ENCODE measurements at places on chromosomes 5 and 9.

- no peaks in the 10 kb centered on the region for H3K27me3 ChIP-seq
- H3K4me1 ChIP-seq, result peaks cover 28% of the 10 kb centered on the region
- no peak for DNase-seq
- peak overlapping the region; percentile 89 for H3K4me3 ChIP-seq
- H3K36me3 ChIP-seq, result no peaks in the 10 kb centered on the region
Measured at GRCh38 chr5:173055722-173055982, 500 bp upstream of the CREBRF start.

DNA sequence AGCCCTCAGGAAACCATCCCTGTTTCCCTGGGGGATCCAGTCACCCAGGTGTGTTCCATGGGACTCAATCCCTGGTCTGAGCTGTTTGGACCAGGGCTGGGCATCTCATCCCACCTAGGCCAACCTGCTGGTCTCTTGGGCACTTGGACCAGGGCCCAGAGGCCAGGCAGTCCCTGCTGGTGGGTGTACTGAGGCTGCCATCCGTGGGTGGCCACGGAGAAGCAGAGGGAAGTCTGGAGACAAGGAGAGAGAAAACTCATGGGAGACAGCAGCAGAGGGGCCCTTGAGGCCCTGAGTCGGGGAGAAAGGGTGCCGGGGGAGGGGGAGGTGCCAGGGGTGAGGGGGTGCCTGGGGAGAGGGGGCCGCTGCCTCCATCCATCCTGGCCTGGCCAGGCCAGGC lies 247.8 kb downstream of the PBX3 start:
- no peak overlapping the region for H3K27ac ChIP-seq
- peaks cover 3% of the 10 kb centered on the region for H3K4me1 ChIP-seq
- DNase-seq, result peak; percentile 62
- no peak overlapping the region for H3K4me3 ChIP-seq
- H3K36me3 ChIP-seq, result no peaks in the 10 kb centered on the region

- peaks cover 10% of the 10 kb centered on the region for H3K4me1 ChIP-seq
- H3K27me3 ChIP-seq, result no peaks in the 10 kb centered on the region
- no peak overlapping the region for H3K4me3 ChIP-seq
- no peak overlapping the region for H3K27ac ChIP-seq
- DNase-seq, result no peak
- H3K36me3 ChIP-seq, result peaks cover 5% of the 10 kb centered on the region
Measured at GRCh38 chr5:119449882-119450281, 2.4 kb upstream of the HSD17B4 start.

DNA sequence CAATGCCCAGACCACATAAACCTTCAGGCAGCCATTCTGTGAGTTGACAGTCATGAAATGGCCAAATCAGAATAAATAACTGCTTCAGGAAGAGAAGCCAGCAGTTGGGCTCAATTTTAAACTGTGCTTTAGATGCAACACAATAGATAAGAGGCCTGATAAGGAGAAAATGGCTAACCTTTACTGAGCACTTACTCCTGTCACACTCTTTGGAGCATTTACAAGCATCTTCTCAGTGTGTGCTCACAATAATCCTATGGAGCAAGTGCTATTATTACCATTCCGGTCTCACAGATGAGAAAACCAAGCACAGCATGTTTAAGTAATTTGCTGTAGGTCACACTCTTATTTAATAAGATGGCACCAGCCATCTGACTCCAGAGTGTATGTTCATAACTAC lies 11.5 kb upstream of the SH3RF2 start:
- H3K27me3 ChIP-seq, result no peaks in the 10 kb centered on the region
- no peak for DNase-seq
- H3K4me3 ChIP-seq, result no peak overlapping the region
- peak overlapping the region; percentile 64 for H3K27ac ChIP-seq

GRCh38 chr5:65482296-65482735 lies 596 bp upstream of the ADAMTS6 start:
- no peak overlapping the region for H3K27ac ChIP-seq
- no peaks in the 10 kb centered on the region for H3K36me3 ChIP-seq
- no peaks in the 10 kb centered on the region for H3K27me3 ChIP-seq
- peaks cover 12% of the 10 kb centered on the region for H3K4me1 ChIP-seq
- H3K4me3 ChIP-seq, result no peak overlapping the region
- DNase-seq, result no peak

DNA sequence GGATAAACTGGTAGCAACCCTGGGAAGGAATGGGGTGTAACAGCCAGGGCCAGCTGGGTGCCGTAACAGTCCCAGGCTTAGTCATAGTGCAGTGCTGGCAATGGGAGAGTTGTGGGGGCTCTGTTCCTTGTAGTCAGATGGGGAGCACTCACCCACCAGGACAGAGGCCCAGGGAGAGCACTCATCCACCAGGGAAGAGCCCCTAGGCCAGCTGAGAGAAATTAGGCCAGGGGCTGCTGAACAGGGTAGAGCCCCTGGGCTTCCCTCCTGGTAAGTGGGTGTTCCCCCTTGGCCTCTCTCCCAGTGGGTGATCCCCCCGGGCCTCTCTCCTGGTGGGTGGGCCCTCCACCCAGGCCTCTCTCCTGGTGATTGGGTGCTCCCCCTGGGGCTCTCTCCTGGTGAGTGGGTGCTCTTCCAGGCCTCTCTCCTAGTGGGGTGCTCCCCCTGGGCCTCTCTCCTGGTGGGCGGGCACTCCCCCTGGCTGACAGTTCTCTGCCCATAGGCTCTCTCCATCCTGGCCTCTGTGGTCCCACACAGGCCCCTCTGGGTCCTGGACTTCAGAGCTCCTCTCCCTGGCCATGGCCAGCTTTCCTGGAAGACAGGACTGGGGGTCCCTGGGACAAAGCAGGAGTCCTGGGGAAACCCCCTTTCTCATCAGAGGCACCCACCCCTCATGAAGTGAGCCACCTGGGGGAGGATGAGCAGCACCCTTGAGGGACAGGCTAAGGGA lies 13.4 kb downstream of the FGD3 start:
- H3K27ac ChIP-seq, result no peak overlapping the region
- H3K36me3 ChIP-seq, result no peaks in the 10 kb centered on the region
- no peaks in the 10 kb centered on the region for H3K4me1 ChIP-seq
- no peak overlapping the region for H3K4me3 ChIP-seq
- DNase-seq, result no peak
- peaks cover 6% of the 10 kb centered on the region for H3K27me3 ChIP-seq

DNA sequence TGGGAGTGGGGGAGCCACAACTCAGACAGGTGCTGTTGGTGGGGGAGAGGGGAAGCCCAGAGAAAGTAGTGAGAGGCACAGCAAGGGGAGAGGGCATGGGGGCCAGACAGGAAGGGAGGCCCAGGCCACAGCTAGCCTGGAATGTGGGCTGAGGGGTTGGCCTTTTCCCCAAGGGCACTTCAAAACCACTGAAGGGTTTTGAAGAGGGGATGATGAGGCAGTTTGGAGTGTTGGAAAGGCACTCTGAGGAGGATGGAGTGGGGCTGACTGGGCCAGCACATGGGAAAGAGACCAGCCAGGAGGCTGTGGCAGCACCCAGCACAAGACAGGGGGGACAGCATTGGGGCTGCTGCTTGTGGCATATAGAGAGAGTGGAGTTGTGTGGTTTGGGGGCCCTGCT lies 3.8 kb downstream of the PSD2 start:
- no peak overlapping the region for H3K4me3 ChIP-seq
- no peak for DNase-seq
- peaks cover 73% of the 10 kb centered on the region for H3K27me3 ChIP-seq
- peaks cover 8% of the 10 kb centered on the region for H3K4me1 ChIP-seq
- H3K36me3 ChIP-seq, result peaks cover 5% of the 10 kb centered on the region
- H3K27ac ChIP-seq, result no peak overlapping the region

GRCh38 chr5:83077662-83078261 lies 415 bp downstream of the XRCC4 start:
- H3K36me3 ChIP-seq, result peaks cover 2% of the 10 kb centered on the region
- no peaks in the 10 kb centered on the region for H3K27me3 ChIP-seq
- peak overlapping the region; percentile 98 for H3K27ac ChIP-seq
- DNase-seq, result no peak

GRCh38 chr9:123039617-123040219 lies 6.3 kb downstream of the GPR21 start:
- peaks cover 14% of the 10 kb centered on the region for H3K36me3 ChIP-seq
- peaks cover 96% of the 10 kb centered on the region for H3K4me1 ChIP-seq
- H3K27me3 ChIP-seq, result no peaks in the 10 kb centered on the region
- H3K27ac ChIP-seq, result peak overlapping the region; percentile 1
- H3K4me3 ChIP-seq, result no peak overlapping the region

GRCh38 chr5:61465066-61465465 lies 133.0 kb downstream of the ZSWIM6 start:
- no peak for DNase-seq
- no peaks in the 10 kb centered on the region for H3K36me3 ChIP-seq
- peaks cover 74% of the 10 kb centered on the region for H3K4me1 ChIP-seq

GRCh38 chr5:74953937-74954720 lies 87.9 kb upstream of the FAM169A start:
- H3K27me3 ChIP-seq, result no peaks in the 10 kb centered on the region
- peaks cover 2% of the 10 kb centered on the region for H3K36me3 ChIP-seq
- peak overlapping the region; percentile 34 for H3K27ac ChIP-seq

- no peak for DNase-seq
- H3K27me3 ChIP-seq, result no peaks in the 10 kb centered on the region
- no peak overlapping the region for H3K4me3 ChIP-seq
- no peak overlapping the region for H3K27ac ChIP-seq
- H3K36me3 ChIP-seq, result no peaks in the 10 kb centered on the region
Measured at GRCh38 chr9:10252174-10252573, 360.6 kb downstream of the PTPRD start.

DNA sequence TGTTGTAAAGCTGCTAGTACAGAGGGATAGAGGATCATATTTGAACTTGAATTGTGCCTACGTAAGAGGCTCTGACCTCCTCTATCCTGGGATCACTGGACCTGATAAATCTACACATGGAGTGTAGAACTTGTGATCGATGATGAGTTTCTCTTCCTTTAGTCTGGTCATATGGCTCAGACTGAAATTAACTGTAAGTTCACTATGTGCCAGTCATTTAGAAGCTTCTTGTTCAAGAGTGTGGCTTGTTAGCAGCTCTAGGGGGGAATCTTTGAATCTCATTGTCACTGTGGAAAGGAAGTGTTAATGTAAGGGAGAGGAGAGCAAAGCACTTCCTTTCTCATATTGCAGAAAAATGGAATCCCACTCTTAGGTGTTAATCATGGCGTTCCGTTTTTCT lies 12.1 kb downstream of the ZBTB34 start:
- peak overlapping the region; percentile 36 for H3K27ac ChIP-seq
- DNase-seq, result no peak
- H3K36me3 ChIP-seq, result peaks cover 1% of the 10 kb centered on the region
- H3K4me3 ChIP-seq, result no peak overlapping the region
- H3K4me1 ChIP-seq, result peaks cover 31% of the 10 kb centered on the region

GRCh38 chr9:97529363-97530076 lies 28.1 kb downstream of the TMOD1 start:
- peaks cover 32% of the 10 kb centered on the region for H3K27me3 ChIP-seq
- no peak for DNase-seq
- H3K4me3 ChIP-seq, result no peak overlapping the region
- peak overlapping the region; percentile 43 for H3K27ac ChIP-seq
- peaks cover 5% of the 10 kb centered on the region for H3K4me1 ChIP-seq

DNA sequence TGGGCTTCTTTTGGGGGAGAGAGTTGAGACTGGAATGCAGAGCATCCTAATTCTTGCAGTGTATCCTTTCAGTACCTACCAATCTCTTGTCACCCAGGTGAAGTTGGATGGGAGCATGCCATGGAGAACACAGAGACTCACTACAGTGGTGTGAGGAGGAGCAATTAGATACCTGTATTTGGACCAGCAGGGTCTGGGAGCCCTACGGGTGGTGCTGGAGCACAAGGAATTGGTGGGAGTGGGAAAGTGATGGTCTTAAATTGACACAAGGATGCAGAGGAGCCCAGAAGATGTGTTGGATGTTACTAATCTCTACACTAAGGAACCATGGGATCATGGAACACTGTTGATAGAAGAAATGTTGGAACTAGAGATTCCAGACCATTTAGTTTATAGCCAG lies 212.7 kb downstream of the CHSY3 start:
- peaks cover 44% of the 10 kb centered on the region for H3K4me1 ChIP-seq
- H3K4me3 ChIP-seq, result no peak overlapping the region
- no peaks in the 10 kb centered on the region for H3K36me3 ChIP-seq

DNA sequence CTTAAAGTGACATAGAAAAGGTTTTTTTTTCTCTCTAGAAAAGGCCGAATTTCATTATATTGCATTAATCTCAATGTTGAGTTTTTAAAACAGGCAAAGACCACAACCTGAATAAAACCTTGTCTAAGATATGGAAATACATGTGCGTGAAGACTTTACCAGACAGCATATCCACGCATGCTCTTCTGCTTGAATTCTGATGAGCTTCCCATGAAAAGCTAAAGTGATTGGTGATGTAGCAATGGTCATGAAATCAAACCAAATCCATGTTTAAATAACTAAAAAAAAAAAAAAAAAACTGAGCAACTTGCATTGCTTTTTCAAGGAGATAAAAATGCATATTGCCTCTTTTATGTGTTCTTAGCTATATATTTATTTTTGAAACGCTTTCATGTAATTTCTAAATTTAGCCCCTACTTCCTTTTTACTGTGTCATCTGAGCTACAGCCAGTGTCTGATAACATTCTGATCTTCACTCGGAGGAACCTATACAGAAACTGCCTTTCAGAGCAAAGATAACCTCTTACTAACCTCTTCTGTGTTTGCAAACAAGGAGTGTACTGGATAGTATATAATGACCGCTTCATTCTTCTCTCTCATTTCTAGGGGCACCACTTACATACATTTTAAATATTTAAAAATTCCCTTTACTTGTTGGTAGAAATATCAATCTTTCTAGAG lies 179.1 kb upstream of the GNA14 start:
- H3K4me3 ChIP-seq, result no peak overlapping the region
- H3K4me1 ChIP-seq, result peaks cover 38% of the 10 kb centered on the region
- H3K27ac ChIP-seq, result peak overlapping the region; percentile 18
- no peak for DNase-seq
- no peaks in the 10 kb centered on the region for H3K27me3 ChIP-seq

DNA sequence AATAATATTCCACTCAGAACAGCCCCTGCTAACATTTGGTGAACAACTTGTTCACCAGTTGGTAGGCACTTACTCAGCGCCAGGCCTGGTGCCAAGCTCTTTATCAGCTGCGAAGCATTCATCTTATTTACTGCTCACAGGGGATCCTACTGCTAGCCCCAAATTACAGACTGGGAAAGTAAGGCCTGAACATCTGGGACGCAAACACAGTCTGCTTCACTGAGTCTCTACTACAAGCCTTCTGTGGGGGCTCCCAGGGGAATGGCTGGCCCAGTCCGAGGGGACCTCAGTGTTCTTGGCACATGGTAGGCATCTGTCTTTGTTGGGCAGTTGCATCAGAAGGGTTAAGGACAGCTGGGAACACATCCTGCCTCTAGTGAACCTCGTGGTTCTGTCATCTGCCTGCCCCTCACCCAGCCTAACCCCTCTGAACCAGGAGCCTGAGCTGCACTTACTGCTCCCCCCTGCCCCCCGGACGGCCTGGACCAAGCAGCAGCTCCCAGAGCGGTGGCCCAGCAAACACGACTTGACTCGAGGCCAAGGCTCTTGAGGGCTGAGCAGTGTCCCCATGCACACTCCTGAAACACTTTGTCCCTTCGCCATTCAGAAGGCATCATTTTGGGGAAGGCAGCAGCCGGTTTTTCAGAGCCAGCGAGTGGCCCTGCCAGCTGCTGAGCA lies at the start of gene PHYHD1:
Gene PHYHD1 (plus strand): TSS at position 602 of the 678 bp plus-strand sequence. CDS start 1,342 bp downstream, outside the sequence.
- H3K27me3 ChIP-seq, result no peaks in the 10 kb centered on the region
- peak within 1 kb of the TSS; percentile 79 for H3K27ac ChIP-seq
- H3K4me1 ChIP-seq, result peaks cover 36% of the 10 kb centered on the region
- peaks cover 15% of the 10 kb centered on the region for H3K36me3 ChIP-seq

GRCh38 chr5:111545031-111545430 lies 32.7 kb upstream of the STARD4 start:
- peaks cover 9% of the 10 kb centered on the region for H3K4me1 ChIP-seq
- H3K27me3 ChIP-seq, result no peaks in the 10 kb centered on the region
- no peaks in the 10 kb centered on the region for H3K36me3 ChIP-seq
- H3K27ac ChIP-seq, result no peak overlapping the region
- DNase-seq, result no peak

Measured in chondrocyte (in vitro differentiated cells).